ENCODE measurements at places on chromosomes 7 and 10.

- no peak for DNase-seq
Observed at GRCh38 chr7:106927536-106927935, 62.5 kb downstream of the PIK3CG start.

DNA sequence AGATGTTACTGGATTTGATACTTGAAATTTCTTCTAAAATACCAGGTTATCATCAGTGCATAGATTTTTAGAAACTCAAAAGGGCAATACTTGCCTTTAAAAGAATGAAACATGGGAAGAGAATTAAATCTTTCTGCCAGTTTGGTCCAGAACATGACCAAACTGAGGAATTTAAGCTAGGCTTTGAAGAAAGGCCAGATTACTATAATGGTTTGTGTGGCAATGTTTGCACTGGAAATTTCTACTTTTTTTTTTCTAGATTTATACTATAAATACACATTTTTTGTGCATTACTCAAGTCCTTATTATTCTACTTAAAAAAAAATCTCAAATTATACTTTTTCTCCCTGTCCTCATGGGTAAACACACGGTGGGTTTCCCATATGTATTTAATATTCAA, 9.2 kb downstream of the MKX start:
- DNase-seq: no peak

DNA sequence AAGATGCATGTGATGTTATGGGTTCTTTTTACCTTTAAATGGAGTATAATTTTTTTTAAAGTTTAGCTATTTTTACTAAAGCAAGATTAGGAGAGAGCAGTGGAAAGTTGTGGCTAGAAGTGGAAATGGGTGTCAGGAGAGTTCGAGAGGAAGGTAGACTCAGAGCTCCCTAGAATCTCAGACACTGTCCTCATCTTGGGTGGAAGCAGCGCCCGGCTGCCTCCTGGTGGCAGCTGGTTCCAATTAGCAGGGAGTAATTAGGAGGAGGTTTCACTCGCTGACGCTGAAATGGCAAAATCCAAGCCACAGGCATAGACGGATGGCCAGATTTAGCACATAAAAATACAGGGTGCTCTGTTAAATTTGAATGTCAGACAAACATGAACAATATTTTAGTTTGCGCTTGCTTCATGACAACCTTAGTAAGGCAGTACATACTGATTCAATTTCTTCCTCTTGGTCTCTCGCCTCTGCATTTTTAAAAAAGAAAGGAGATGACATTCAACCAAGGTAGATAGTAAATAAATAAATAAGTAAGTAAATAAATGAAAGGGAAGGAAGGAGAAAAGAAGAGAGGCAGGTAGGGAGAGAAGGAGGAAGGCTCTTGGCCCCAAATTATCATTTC, 58.5 kb downstream of the LGI1 start:
- no peak for DNase-seq

GRCh38 chr10:124974131-124974530, 32.2 kb downstream of the ZRANB1 start:
- DNase-seq: no peak

DNA sequence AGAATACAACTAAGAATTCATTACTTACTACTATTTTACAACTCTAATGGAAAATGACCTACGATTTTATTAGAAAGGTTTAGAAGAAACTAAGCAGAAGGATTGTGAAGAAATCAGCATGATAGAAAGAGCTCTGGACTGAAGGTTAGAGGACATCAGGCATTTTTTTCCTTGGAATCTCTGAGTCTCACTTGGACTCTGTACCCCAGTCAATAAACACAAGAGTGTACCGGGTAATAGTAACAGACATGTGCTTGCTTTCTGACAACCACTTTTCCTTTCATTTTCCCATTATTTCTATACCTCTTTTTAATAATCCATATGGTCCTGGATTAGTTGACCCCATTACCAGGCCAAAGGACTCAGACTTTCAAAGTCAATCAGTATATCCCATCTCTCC, 1240.9 kb upstream of the LRRTM3 start:
- no peak for DNase-seq

DNA sequence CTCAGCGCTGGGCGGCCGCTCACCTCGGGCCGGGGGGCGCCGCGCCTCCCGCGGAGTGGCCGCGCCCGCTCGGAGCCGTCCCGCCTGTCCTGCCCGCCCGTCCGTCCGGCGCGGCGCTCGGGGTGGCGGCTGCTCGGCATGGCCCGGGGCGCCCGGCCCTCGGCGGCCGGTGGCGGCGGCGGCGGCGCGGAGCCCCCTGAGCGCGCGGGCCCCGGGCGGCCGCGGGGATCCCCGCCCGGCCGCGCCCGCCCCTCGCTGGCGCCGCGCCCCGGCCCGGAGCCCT, 338 bp downstream of the SDK1 start:
- DNase-seq: no peak

DNA sequence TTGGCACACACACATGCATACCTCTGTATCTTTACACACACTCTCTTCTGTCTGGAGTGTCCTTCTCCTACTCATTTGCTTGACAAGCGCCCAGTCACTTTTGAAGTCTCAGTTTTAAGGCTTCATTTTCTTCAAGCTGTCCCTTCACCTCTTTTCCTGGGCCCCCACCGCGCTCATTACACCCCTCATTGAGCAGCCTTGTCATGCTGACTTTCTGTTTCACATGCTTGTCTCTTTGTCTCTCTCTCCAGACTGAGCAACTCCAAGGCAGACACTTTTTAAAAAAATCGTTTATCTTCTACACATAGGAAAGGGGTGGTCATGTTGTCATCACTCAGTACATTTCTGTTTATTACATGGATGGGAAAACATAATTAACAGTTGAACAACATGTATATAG, 225.2 kb upstream of the FZD1 start:
- DNase-seq: no peak

DNA sequence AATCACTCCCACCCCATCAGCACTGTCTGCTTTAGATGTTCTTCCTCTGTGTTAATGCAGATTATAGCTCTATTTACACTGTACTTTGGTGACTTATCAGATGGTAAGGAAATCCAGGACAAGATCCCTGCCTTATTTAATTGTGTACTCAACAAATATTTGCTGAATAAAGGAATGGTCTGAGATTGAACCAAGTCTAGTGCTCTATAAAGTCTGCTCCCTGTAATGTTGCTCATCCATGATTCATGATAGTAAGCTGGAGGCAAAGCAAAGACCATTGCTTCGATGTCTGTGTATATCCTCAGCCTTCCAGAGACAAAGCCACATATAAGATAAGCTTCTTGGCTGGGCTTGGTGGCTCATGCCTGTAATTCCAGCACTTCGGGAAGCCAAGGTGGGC, 33.5 kb downstream of the PLCE1 start:
- no peak for DNase-seq

DNA sequence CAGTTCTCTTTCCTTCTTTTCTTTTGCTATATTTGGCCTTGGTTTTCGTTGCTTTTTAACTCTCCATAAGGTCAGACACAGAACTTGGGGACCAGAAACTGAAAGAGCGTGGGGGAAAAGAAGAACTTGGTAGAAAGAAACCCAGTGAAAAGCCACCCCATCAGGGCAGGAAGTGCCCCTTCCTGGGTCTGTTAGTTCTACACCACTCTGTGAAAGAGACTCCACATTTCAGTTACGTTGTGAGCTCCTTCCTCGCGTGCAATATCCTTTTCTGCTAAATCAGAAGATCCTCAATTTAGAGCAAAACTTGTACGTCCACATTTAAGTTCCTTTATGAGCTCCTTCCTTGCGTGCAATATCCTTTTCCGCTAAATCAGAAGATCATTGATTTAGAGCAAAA, 220.6 kb upstream of the FOXK1 start:
- DNase-seq: no peak

DNA sequence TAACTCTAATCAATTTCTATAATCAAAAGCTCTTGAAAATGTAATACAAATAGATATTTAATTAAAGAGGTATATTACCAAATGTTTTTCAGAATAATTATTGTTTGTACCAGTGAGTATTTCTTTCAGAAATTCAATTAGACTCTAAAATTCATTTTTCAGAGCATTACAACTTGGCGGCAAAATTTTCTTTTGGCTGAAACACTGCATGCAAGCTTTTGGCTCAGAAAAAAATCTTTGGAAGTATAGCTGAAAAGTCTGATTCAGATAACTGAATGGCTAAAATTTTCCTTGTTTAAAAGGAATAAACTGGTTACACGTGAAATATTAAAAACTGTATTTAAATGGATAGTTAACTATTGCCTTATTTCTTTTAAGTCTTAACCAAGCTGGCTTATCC, 202.6 kb upstream of the KAT6B start:
- no peak for DNase-seq

- no peak for DNase-seq
Observed at GRCh38 chr7:7017707-7018280, 164.6 kb upstream of the C1GALT1 start.

- DNase-seq: no peak
Observed at GRCh38 chr10:109963439-109963838, 40.1 kb upstream of the XPNPEP1 start.

DNA sequence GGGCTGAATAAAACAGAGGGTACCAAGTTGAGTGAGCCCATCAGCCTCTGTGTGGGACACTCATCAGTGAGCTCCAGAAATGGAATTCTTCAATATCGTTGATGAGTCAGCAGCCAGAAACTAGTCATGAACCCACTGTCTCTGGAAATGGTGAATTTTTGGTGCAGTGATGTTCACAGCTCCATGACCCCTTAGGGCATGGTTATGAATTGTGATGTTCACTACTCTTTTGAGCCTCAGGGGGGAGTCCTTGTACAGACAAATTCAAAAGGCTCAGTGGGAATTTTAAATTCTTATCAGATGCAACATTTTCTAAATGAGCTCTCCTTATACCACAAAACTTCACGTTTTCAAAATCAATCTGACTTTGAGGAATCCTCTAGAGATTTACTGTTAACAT, 335.7 kb downstream of the PHTF2 start:
- no peak for DNase-seq

DNA sequence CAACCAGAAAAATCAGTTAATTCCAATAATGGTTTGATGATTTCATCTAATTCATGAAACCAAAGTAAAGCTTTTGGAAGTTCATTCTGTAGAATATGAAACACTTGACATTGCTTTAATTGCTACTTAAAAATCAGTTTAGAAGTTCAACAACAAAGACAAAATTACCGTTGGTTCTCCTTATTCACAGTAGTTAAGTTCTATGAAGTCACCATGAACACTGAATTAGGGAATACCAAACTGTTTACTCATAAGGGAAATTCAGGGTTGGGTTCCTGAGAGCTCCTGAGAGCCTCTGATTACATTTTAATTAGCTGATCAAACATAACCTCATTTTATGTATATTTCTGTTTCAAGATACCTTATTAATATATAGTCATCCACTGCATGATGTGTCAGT, 46.2 kb downstream of the ZNF438 start:
- no peak for DNase-seq

DNA sequence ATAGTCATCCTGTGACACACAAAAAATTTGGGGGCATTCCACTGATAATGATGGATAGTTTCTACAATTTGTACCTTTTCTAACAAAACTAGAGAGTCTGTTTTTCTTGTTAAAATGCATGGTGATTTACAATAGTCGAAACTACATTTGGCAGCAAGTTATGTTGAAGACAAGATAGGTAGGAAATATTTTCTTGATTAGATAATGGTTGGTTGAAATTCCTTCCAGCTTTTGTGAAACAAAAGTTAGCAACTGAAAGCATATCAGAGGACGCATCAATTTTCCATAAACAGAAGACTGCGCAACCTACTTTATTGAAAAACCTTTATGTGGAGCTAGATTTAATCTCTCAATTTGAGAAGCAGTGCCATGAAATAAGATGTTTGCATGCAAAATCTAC, 155.8 kb upstream of the GLI3 start:
- DNase-seq: no peak

- DNase-seq: no peak
Observed at GRCh38 chr10:46277840-46278239, 9.0 kb upstream of the ANTXRL start.

DNA sequence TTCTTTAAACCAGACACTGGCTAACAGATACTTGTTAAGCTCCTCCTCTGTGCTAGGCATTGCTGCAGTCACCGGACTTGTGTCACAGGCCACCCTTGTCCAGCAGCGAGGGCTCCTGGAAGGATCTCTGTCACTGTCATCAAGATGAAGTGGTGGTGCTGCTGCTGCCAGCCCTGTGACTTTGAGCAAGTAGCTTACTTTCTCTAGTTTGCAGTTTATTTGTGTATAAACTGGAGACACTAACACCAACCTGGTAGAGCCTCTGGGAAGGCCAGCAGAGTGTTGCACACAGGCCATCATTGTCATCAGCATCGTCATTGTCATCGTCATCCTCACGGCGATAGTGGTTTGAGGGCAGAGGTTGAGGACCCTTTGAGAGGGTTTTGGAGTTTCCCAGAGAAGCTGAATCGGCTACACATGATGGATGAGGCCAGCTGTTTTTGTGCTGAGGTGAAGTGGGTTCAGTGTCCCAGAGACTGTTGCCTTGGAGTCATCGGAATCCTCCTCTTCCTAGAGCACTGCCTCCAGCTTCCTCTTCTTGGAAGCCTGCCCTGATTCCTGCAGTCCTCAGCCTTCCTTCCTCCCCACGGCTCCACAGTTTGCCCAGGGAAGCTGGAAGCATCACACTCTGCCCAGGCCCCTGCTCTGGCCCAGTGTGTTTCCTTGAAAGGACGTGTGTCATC, 128.4 kb downstream of the GRK5 start:
- DNase-seq: no peak

DNA sequence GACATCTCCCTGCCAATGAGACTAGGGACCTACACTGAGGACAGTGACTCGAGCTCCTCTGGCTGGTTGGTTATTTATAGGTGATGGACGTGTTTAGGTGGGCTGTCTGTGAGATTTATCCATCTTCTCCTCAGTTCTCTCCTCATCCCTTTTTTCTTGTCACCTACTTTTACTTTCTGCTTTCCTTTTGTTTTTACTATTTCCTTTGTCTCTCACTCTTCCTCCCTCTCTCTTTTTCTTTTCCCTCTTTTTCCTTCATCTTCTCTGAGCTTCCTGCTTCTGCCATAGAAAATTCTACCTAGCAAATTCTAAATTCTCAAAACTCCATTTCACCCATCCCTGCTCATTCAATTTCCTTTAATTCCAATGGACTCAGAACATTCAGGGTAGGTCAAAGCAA, 478.0 kb downstream of the GRID1 start:
- no peak for DNase-seq

DNA sequence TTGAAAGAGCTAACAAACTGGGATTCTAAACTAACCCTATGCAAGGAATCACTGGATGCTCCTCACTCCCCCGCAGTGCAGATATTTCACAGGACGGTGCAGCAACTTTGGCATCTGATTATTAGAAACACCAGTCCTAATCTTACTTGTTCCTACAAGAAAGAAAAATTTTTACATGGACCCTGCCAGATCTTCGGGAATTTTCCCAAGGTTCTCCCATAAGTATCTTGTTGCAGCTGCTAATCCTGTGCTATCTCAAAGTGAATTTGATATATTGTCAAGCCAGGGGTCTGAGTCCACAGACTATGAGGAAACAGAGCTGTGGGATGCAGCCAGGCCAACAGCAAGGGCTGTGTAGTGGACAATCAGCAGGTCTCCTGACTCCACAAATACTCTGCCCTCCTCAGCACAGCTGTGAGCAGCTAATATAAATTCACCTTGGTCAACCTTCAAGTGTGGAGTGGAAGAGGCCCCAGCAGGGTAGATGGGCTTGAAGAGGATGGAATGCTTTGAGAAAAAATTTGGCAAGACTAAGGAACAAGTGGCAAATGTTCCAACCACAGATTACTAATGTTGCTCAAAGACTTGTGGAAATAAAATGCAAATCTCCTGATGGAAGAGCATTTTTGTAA, 25.6 kb downstream of the VSTM4 start:
- DNase-seq: no peak
